Aorta (tissue), 5 donors: ENCODE measurements at places on chromosomes 5 and 9. TPM values are rescaled to one million over a fixed set of nuclear protein-coding genes. Genes with fewer than 3 reads are reported as not detected.

- no peaks in the 10 kb centered on the region for H3K4me1 ChIP-seq
- H3K4me3 ChIP-seq, result no peak overlapping the region
- no peaks in the 10 kb centered on the region for H3K36me3 ChIP-seq
Observed at GRCh38 chr9:86034863-86035734, 64.3 kb downstream of the GOLM1 start.

DNA sequence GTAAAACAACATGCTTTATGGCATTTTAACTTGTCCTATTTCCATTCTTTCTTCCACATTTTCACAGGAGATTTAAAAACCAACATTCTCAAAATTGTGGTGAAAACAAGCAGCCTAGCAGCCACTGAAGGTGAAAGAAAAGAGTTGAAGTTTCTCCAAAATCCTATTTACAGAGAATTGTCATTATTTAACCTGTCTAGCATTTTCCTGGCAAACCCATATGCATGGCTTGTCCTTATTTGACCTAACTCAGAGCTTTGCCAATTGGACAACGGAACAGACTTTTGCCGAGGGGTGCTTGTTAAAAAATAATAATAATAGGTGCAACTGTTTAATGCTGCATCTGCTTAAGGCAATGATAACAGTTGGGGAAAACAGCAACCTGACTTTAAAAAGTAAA lies 80.4 kb upstream of the PCSK5 start:
- H3K4me3 ChIP-seq, result no peak overlapping the region
- no peaks in the 10 kb centered on the region for H3K4me1 ChIP-seq
- no peak overlapping the region for H3K27ac ChIP-seq

- no peak overlapping the region for H3K4me3 ChIP-seq
- no peak overlapping the region for H3K27ac ChIP-seq
- no peaks in the 10 kb centered on the region for H3K27me3 ChIP-seq
- no peak for DNase-seq
- H3K36me3 ChIP-seq, result no peaks in the 10 kb centered on the region
- H3K4me1 ChIP-seq, result peaks cover 2% of the 10 kb centered on the region
Observed at GRCh38 chr9:134405527-134405926, 79.3 kb downstream of the RXRA start.

DNA sequence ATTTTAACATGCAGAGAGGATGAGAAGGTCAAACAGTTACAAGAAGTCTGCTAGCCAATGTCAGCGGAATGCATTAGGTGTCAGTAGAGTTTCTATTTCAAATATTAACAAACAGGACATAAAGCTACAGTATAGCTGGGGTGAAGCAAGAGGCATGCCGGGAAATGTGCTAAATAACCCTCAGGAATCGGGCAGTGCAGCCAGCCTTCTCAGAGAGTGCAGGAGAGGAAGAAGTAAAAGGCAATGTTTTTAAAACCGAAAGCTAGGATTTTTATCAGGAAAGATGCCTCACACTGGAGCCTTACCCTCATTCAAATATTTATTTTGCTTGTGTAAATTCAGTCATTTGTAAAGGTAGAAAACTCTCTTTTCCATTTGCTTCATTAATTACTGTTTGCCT lies 59.1 kb upstream of the SH3GL2 start:
- H3K4me1 ChIP-seq, result no peaks in the 10 kb centered on the region
- no peak for DNase-seq
- no peak overlapping the region for H3K4me3 ChIP-seq
- no peaks in the 10 kb centered on the region for H3K27me3 ChIP-seq
- no peaks in the 10 kb centered on the region for H3K36me3 ChIP-seq

DNA sequence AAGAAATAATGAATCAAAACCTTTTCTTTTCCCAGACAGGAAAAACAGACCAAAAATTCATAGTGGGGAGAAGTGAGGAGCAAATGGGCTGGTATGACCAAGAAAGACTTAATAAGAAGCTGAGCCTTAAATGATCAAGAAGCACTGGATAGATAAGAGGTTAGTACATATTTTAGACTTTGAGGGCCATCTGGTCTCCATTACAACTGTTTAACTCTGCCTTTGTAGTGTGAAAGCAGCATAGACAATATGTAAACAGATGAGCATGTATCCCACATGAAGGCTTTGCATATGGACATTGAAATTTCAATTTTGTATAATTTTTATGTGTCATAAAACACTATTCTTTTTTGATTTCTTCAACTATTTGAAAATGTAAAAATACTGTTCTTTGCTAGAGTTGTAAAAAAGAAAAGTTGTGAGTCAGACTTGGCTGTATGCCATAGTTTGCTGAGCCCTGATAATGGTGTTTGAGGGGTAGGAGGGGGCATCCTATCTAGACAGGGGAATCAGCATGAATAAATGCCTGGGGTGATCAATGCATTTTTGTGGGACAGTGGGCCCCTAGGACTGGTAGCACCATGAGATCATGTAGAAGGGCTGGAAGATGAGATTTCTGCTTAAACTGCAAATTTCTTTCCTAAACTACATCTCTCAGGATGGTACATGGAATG lies 91.8 kb upstream of the GPR151 start:
- H3K4me1 ChIP-seq, result no peaks in the 10 kb centered on the region
- H3K4me3 ChIP-seq, result no peak overlapping the region
- no peaks in the 10 kb centered on the region for H3K36me3 ChIP-seq
- H3K27ac ChIP-seq, result no peak overlapping the region

DNA sequence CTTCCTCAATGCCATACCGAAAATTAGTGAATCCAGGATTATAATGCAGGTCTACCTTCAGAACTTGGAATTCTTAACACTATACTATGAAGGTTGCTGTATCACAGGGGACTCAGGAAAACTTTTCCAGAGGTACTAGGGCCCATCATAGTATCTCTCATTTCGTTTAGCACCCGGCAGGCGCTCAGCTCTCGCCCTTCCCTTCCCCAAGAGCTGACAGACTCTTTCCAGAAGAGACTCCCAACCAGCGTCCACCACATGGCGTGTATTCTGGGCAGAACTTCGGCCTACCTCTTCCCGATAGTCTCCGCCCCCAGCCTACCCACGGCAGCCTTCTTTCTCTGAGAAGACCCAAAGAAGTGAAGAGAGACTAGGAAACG lies 271 bp downstream of the NOL8 start:
- H3K27me3 ChIP-seq, result no peaks in the 10 kb centered on the region
- peaks cover 4% of the 10 kb centered on the region for H3K4me1 ChIP-seq
- H3K4me3 ChIP-seq, result peak overlapping the region; percentile 88

DNA sequence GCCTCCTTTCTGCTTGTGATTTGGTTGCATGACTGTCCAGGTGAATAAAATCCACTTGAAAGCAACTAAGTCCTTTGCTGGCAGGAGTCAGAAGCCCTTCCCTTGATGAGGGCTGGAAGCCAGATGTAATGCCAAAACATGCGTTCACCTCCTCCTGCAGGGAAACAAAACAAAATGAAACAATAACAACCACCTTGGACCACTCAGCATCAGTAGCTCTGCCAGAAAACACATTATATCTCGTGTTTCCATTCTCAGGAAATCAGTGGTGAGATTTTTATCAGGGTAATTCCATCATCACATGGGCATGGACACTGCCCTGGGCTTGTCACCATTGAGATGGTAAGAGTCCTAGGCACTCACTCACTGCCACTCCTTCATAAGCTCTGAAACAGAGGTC lies 350.3 kb upstream of the ACTBL2 start:
- H3K4me1 ChIP-seq, result no peaks in the 10 kb centered on the region
- no peak for DNase-seq
- no peaks in the 10 kb centered on the region for H3K36me3 ChIP-seq
- H3K27ac ChIP-seq, result no peak overlapping the region
- H3K27me3 ChIP-seq, result no peaks in the 10 kb centered on the region

- H3K27me3 ChIP-seq, result no peaks in the 10 kb centered on the region
- H3K4me3 ChIP-seq, result no peak overlapping the region
- DNase-seq, result no peak
- no peak overlapping the region for H3K27ac ChIP-seq
Observed at GRCh38 chr5:35001842-35002241, 45.9 kb downstream of the AGXT2 start.

Gene ADGRD2
- not detected for total RNA-seq

Gene FAM78A
- 6.3 TPM for total RNA-seq

DNA sequence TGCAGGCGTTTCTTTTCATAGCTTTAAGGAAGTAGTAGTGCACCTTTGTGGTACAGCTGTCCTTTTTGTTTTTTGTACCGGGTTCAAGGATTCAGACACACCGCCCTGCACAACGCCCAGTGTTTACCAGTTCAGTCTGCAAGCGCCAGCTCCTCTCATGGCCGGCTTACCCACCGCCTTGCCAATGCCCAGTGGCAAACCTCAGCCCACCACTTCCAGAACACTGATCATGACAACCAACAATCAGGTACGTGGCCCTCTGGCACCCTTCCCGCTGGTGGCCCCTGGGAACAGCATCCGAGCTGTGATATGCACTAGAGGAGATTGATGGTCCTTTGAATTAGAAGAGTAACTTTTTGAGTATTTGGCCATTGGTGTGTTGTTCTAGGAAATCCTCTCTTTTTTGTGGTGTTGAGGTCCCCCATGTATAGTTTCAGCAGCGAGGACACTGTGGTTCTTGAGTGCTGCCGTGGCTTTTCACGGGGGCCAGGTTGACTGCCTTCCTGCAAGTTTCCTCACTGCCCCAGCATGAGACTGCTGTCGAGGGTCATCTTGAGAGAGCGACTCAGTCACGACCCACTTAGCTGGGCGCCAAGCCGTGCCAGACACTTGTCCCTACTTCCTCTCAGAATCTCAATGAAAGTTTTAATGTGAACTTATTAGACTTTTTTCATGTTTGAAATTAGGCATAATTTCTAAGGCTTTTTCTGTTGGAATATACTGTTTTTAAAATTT lies 37.9 kb downstream of the TENT4A start:
- no peak overlapping the region for H3K27ac ChIP-seq
- no peaks in the 10 kb centered on the region for H3K4me1 ChIP-seq
- no peak overlapping the region for H3K4me3 ChIP-seq
- no peak for DNase-seq

Gene TRIM52
- 18.7 TPM for total RNA-seq

Gene TRIM36
- total RNA-seq, result 4.4 TPM

Gene PCDHAC1
- total RNA-seq, result 0.36 TPM

Gene PLAC8L1
- total RNA-seq, result not detected

DNA sequence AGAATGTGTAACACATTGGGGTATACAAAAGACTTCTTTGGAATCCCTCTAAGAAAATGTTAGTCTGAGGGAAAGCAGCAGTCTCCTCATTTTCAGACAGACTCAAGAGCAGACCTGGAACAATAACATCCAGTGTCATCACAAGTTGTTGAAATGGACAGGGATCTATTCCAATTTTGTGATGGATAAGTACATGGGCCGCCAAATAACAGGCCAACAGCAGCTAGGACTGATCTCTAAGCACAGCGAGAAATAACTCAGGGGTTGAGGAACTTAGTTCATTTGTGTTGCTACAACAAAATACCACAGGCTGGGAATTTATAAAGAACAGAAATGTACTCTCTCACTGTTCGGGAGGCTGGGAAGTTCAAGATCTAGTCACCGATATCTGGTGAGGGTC lies 7.6 kb upstream of the ITGA2 start:
- H3K27me3 ChIP-seq, result no peaks in the 10 kb centered on the region
- no peak overlapping the region for H3K27ac ChIP-seq
- H3K4me1 ChIP-seq, result no peaks in the 10 kb centered on the region
- H3K4me3 ChIP-seq, result no peak overlapping the region
- DNase-seq, result no peak

Gene GABRA1
- not detected for total RNA-seq

- no peaks in the 10 kb centered on the region for H3K27me3 ChIP-seq
- no peak overlapping the region for H3K27ac ChIP-seq
- no peak for DNase-seq
- H3K4me1 ChIP-seq, result no peaks in the 10 kb centered on the region
Observed at GRCh38 chr9:74595286-74595685, 98.2 kb downstream of the RORB start.

Gene PRELID2
- 28.7 TPM for total RNA-seq

Gene MPDZ
- total RNA-seq, result 113 TPM

- H3K27ac ChIP-seq, result no peak overlapping the region
- H3K36me3 ChIP-seq, result no peaks in the 10 kb centered on the region
- H3K27me3 ChIP-seq, result no peaks in the 10 kb centered on the region
- no peak overlapping the region for H3K4me3 ChIP-seq
Observed at GRCh38 chr5:11931638-11932037, 27.4 kb upstream of the CTNND2 start.

Gene APBA1
- total RNA-seq, result 8.0 TPM

Gene NTRK2
- total RNA-seq, result 48.1 TPM

Gene ANKRD20A1
- total RNA-seq, result 1.9 TPM

Gene GARNL3
- 59.1 TPM for total RNA-seq

Gene LCN15
- total RNA-seq, result not detected

DNA sequence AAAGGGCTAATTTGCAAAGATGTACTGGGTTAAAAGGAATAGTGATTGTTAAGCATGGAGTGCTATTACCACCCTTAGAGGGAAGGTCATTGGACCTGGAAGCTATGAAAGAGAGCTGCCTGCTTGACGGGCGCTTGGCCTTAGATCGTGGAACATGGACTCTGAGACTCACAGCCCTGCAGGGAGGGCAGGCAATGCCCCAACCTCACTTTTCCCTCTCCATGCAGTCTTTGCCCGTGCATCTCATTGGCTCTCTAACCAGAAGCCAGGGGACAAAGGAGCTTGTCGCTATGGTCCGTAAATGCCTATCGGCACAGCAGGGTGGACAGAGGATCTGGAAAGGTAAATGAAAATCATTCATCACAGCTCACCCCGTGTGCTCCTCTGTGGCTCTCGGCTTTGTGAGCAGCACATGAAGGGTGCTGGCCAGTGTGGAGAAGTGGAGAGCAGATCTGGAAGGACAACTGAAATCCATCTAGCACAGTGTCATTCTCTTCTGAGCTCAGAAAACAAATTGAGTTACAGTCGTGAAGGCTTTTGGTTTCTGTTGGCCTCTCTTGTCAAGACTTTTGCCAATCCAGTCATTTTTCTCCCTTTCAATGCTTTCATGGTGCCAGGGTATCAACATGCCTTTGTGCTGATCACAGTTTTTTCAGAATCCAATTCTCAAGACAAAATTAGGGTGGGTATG lies 186.2 kb downstream of the SNX18 start:
- DNase-seq, result no peak
- no peak overlapping the region for H3K4me3 ChIP-seq
- H3K27ac ChIP-seq, result peak overlapping the region; percentile 100
- H3K36me3 ChIP-seq, result no peaks in the 10 kb centered on the region
- H3K4me1 ChIP-seq, result peaks cover 18% of the 10 kb centered on the region
- no peaks in the 10 kb centered on the region for H3K27me3 ChIP-seq

DNA sequence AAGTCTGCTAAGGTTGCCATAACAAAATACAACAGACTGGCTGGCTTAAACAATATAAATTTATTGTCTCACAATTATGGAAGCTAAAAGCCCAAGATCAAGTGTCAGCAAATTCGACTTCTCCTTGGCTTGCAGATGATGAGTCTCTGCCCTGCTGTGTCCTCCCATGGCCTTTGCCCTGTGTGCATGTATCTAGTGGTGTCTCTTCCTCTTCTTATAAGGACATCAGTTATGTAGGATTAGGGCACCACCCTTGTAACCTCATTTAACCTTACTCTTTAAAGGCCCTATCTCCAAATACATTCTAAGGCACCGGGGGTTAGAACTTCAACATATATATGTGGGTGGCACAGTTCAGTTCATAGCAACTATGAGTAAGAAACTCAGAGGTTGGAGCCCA lies 157.9 kb upstream of the RASA1 start:
- no peaks in the 10 kb centered on the region for H3K4me1 ChIP-seq
- H3K4me3 ChIP-seq, result no peak overlapping the region
- H3K27me3 ChIP-seq, result no peaks in the 10 kb centered on the region
- DNase-seq, result no peak
- H3K36me3 ChIP-seq, result no peaks in the 10 kb centered on the region

GRCh38 chr9:86822006-86822801 lies 125.1 kb downstream of the GAS1 start:
- H3K4me3 ChIP-seq, result no peak overlapping the region
- H3K36me3 ChIP-seq, result no peaks in the 10 kb centered on the region
- no peaks in the 10 kb centered on the region for H3K4me1 ChIP-seq

Gene SPINK1
- total RNA-seq, result 13.7 TPM

Gene PCDHB4
- 6.2 TPM for total RNA-seq

Gene HACD4
- 3.2 TPM for total RNA-seq

Gene DHX29
- 24.6 TPM for total RNA-seq
